ENCODE measurements at places on chromosomes 7 and 10.

GRCh38 chr10:122128357-122128756, 139.4 kb downstream of the TACC2 start:
- no peak for DNase-seq

DNA sequence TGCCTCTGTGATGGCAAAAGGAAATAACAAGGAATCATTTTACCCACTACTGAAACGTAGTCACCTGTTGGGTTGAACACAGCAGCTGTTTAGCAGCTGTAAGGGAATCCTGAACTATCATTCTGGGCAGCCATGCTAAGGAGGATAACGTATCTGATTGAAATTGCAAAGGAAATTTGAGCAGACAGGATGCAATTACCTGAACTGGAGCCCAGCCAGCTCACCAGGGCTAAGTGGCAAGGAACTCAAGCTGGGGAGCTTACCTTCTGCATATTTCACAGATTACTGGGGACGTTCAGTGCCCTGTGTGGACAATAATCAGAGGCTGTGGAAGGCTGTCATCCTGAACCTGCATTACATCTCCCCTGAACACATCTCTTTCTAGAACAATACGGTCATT, 650.5 kb downstream of the SORCS3 start:
- no peak for DNase-seq

- no peak for DNase-seq
Observed at GRCh38 chr10:48400129-48400849, 93.8 kb downstream of the MAPK8 start.

- DNase-seq: no peak
Observed at GRCh38 chr7:4803397-4804241, 28.2 kb downstream of the AP5Z1 start.

DNA sequence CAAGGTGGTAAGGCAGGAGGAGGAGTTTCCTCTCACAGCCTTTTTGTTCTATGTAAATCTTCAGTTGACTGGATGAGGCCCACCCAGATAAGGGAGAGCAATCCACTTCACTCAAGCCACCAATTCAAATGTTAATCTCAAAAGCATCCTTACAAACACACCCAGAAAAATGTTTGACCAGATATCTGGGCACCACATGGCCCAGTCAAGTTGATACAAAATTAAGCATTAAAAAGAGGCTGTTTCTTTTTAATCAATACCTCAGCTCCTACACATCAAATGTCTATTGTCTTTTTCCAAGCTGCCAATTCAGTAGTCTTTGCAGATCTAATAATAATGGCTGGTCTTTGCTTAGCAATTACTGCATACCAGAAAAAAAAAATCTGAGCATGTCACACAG, 18.0 kb upstream of the LYZL1 start:
- DNase-seq: no peak

DNA sequence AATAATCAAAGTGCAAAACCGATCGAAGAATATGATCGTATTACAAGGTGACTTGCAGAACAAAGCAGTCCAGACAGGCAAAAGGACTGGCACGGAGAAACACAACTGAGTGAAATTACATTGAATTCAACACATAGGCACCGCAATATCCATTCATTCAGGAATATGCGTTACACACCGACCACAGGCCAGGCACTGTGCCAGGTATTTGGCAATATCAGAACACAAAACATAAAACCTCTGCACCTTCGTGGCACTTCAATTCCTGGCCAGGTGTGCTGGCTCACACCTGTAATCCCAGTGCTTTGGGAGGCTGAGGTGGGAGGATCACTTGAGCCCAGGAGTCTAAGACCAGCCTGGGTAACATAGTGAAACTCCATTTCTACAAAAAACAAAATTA, 187.9 kb downstream of the DIP2C start:
- no peak for DNase-seq

DNA sequence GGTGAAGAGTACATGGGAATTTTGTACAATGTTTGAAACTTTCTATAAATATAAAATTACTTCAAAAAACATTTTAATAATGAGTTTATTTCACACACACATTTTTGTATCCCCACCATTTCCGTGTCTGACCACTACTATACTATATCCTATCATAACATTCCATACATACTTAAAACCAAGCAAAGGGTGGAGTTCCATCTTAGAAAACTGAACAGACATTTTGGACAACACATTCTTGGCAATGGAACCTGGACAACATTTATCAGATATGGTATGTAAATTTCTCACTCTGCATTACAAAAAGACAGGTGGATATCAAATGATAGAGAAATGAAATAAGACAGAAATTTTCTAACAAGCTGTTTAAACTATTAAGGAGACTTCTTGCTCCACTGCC, 168.9 kb downstream of the TWIST1 start:
- DNase-seq: no peak

DNA sequence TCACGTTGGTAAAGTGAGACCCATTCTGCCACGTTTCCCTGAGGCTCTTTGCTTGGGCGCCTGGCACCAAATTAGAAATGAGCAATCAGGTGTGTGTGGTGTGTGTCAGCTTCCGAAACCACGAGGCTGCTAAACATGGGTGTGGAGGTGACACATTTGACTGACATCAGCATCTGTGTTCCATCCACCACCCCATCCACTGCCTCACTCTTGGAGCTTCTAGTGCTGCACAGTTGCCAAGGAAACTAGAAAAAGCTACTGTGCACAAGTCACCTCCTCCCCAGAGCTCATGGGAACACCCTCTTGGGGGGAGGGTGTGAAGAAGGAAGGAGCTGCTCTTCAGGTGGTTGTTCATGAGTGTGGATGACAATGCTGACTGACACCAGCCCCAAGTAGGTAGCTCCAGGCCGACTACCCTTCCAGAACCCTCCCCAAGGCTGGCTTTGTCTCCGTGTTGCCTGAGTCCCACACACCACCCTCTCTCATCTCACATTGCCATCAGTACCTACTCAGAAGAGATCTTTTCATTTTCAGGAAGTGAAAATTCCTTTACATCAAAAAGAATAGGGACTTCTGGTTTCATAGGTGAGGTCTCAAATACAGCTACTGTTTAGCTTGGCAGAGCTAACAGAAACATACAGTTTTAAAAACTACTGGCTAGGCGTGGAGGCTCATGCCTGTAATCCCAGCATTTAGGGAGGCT, 152.2 kb downstream of the TMEM178B start:
- no peak for DNase-seq

DNA sequence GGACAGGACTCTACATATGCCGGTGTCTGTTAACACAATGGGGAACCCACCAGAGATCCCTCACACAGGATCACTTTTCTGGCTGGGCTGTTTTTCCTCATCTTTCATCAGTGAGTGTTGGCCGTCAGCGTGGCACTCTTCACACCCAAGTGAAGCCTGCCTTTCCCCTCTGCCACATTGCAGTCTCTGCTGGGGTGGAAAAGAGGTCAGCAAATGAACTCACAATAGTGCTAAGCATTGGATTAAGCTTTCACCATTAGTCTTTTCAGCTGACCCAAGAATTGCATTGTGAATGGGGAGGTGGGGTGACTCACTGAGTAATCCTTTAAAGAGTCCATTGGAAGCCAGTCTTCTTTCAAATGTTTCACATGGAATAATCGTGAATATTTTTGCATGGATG, 143.0 kb downstream of the KIAA1217 start:
- no peak for DNase-seq

- no peak for DNase-seq
Observed at GRCh38 chr7:37013771-37014170, 289.5 kb upstream of the AOAH start.

DNA sequence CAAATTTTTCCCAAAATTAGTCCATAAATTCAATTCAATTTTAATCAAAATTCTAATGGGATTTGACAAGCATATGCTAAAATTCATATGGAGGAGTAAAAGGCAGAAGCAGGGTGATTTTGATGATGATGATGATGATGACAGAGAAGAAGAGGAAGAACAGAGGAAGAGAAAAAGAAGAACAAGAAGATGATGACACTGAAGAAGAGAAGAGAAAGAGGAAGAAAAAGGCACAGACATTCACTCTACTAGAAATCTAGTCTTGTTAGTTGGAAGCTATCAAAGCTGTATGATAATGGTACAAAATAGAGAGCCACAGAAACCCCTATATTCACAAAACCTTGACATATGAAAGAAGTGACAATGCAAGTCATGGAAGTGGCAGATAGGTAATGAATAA, 157.9 kb downstream of the ELMO1 start:
- no peak for DNase-seq

GRCh38 chr10:97708976-97709946, 4.3 kb upstream of the MARVELD1 start:
- DNase-seq: peak; percentile 29

DNA sequence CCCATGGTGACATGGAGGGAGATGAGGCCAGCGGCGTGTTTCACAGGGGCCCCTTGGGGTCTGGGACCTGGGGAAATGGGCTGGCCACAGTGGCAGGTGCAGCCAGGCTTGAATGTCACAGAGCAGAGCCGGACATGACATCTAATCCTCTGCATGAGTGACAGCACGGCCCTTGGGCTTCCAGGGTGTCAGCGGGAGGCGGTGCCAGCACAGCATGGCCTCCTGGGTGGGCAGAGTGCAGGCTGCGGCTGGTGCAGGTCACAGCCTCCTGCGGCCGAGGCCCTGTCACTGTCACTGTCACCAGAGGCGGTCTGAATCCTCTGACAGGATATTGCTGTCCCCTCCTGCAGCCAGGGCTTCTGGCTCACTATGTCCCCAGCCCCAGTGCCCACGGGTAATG, 18.2 kb downstream of the BHLHA15 start:
- no peak for DNase-seq

- no peak for DNase-seq
Observed at GRCh38 chr10:124670849-124671248, 73.3 kb downstream of the FAM53B start.

DNA sequence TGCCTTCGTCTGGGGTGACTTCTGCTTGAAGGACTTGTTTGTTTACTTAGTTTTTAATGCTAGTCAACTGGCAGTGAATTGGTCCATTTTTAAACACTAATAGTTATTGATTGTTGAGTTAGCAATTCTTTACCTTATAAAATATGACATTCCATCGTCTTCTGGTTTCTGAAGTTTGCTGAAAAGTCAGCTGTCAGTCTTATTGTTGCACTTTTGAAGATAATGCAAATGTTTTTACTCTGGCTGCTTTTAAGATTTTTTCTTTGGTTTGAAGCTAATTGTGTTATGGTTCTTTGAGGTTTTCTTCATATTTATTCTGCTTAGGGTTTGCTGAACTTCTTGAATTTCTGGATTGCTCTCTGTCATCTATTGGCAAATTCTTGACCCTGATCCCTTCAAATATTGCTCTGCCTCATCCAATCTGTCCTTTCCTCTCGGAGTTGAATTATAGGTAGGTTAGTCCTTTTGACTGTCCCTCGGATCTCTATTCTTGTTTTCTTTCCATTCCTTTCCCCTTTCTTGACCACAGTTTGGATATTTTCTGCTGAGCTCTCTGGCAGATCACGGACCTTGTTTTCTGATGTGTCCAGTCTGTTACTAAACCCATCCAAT, 24.2 kb downstream of the MGMT start:
- DNase-seq: no peak

DNA sequence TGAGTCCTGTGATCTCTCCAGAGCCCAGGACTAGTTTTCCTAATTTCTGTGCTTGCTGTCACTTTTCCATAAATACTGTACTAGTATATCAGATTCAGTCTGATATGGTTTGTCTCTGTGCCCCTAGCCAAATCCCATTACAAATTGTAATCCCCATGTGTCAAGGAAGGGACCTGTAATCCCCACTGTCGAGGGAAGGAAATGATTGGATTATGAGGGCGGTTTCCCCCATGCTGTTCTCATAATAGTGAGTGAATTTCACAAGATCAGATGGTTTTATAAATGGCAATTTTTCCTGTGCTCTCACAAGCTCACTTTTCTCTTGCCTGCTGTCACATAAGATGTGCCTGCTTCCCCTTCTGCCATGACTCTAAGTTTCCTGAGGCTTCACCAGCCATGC, 54.8 kb upstream of the IFRD1 start:
- no peak for DNase-seq

- no peak for DNase-seq
Observed at GRCh38 chr10:25831080-25831479, 102.9 kb upstream of the MYO3A start.

GRCh38 chr7:21504021-21504420, 38.8 kb upstream of the DNAH11 start:
- DNase-seq: no peak

GRCh38 chr10:3439183-3439582, 266.6 kb upstream of the PITRM1 start:
- no peak for DNase-seq

DNA sequence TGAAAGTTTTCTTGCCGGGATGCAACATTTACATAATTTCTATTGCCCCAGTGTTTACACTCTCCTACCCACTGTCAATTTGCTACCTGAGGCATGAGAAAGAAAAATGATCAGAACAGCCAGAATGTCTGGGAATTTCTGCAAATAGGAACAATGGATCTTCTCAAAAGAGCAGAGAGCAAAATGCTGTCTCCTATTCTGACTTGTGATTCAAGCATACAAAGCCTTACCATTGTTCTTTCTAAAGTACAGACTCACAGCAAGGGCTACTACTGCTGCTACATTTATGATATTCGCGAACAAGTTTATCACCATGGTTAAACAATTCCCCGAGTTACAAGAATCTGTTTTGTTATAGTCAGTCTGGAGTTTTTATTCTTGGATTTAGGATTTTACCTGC, 329.9 kb upstream of the CELF2 start:
- no peak for DNase-seq

GRCh38 chr10:34816501-34817002, 1.5 kb upstream of the PARD3 start:
- no peak for DNase-seq

DNA sequence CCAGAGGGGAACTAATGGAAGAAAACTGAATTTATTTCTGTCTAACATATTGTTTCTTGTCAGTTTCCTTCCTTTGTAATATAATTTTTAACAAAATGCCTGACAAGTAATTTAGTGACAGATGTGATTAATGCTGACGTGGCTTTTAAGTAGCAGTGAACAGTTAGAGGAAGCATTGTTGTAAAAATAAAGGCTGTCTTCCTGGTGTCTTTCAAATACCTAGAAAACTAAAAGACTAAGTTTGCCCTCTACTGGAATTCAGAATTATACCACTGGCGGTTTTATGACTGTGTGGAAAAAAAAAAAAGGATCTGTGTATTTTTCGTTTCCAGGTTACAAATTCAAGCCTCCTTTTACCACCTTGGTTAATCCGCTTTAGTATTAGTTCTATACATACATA, 217.1 kb upstream of the DPP6 start:
- no peak for DNase-seq

DNA sequence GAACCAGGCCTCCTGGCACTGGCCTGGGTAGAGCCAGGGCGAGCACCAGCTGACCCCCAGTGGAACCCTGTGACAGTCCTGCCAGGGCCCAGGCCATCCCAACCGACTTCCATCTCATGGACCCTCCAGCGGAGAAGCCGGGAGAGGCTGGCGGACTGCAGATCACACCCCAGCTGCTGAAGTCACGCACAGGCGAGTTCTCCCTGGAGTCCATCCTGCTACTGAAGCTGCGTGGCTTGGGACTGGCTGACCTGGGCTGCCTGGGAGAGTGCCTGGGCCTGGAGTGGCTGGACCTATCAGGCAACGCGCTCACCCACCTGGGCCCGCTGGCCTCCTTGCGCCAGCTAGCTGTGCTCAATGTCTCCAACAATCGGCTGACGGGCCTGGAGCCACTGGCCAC, 4.7 kb downstream of the RARRES2 start:
- DNase-seq: no peak

- no peak for DNase-seq
Observed at GRCh38 chr10:7651853-7652470, 14.8 kb downstream of the ITIH5 start.
